ENCODE measurements at places on chromosomes 11 and 22. TPM values are rescaled to one million over a fixed set of nuclear protein-coding genes. Genes with fewer than 3 reads are reported as not detected.

- peak overlapping the region; percentile 85 for H3K4me3 ChIP-seq
- H3K27me3 ChIP-seq, result no peaks in the 10 kb centered on the region
- H3K27ac ChIP-seq, result peak overlapping the region; percentile 92
- H3K4me1 ChIP-seq, result peaks cover 70% of the 10 kb centered on the region
Observed at GRCh38 chr22:50305393-50305922, 2.0 kb downstream of the PLXNB2 start.

DNA sequence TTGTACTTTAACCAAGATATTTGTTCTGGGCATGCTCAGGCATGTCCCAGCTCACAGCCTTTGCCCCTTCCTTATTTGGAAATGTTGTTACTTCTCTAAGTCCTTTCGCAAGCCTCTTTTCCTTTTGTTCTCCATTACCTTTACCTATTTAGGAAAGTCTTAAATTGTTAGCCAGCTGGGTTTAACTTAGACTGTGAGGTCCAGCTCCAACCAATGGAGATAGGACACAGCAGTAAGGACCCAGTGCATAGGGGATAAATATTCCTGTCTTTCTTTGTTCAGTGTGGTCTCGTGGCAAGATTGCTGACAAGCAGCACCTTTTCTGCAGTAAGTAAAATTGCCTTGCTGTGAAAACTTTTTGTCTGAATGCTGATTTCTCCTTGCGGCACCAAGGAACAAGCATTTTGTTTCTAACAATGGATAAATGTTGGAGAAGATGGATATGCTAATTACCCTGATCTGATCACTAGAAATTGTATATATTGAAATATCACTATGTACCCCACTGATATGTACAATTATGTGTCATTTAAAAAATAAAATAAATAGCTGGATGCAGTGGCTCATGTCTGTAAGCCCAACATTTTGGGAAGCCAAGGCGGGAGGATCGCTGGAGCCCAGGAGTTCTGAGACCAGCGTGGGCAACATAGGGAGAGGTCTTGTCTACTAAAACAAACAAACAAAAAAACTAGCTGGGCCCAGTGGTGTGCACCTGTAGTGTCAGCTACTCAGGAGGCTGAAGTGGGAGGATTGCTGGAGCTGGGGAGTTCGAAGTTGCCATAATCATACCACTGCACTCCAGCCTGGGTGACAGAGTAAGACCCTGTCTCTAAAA, 31.9 kb upstream of the FTH1 start:
- peaks cover 21% of the 10 kb centered on the region for H3K4me1 ChIP-seq
- no peaks in the 10 kb centered on the region for H3K27me3 ChIP-seq
- no peak overlapping the region for H3K27ac ChIP-seq
- DNase-seq, result peak; percentile 6

Gene OR51B2
- not detected for polyA plus RNA-seq

GRCh38 chr11:123152951-123153350, 42.1 kb downstream of the CLMP start:
- H3K4me1 ChIP-seq, result no peaks in the 10 kb centered on the region
- no peaks in the 10 kb centered on the region for H3K36me3 ChIP-seq
- H3K4me3 ChIP-seq, result no peak overlapping the region
- no peaks in the 10 kb centered on the region for H3K27me3 ChIP-seq

DNA sequence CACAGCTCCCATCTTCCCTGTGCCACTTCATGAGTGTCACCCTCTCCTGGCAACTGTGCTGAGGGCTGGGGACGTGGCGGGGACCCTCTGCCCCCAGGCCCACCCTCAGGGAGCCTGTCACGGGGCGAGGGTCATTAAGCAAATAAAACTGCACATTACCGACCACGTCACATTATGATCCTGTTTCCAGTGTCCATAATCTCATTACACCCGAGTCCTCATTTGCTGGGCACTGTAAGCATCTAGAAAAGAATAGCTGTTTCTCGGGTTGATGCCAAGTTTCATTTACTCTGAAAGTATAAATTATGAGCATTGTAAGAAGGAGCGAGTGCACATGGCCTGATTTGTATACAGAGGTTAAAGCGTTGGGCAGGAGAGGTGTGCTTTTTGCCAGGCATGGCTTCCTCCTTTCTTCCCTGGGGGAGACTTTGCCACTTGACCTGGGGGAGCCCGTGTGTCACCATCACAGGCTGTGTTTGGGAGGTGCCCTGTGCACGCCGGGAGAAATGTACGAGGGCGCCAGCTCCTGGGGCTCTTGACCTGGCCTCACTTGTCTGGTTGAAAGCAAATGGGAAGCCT, 50.5 kb downstream of the LRP5 start:
- DNase-seq, result no peak
- H3K4me3 ChIP-seq, result no peak overlapping the region
- no peaks in the 10 kb centered on the region for H3K36me3 ChIP-seq
- H3K27ac ChIP-seq, result no peak overlapping the region
- no peaks in the 10 kb centered on the region for H3K4me1 ChIP-seq

DNA sequence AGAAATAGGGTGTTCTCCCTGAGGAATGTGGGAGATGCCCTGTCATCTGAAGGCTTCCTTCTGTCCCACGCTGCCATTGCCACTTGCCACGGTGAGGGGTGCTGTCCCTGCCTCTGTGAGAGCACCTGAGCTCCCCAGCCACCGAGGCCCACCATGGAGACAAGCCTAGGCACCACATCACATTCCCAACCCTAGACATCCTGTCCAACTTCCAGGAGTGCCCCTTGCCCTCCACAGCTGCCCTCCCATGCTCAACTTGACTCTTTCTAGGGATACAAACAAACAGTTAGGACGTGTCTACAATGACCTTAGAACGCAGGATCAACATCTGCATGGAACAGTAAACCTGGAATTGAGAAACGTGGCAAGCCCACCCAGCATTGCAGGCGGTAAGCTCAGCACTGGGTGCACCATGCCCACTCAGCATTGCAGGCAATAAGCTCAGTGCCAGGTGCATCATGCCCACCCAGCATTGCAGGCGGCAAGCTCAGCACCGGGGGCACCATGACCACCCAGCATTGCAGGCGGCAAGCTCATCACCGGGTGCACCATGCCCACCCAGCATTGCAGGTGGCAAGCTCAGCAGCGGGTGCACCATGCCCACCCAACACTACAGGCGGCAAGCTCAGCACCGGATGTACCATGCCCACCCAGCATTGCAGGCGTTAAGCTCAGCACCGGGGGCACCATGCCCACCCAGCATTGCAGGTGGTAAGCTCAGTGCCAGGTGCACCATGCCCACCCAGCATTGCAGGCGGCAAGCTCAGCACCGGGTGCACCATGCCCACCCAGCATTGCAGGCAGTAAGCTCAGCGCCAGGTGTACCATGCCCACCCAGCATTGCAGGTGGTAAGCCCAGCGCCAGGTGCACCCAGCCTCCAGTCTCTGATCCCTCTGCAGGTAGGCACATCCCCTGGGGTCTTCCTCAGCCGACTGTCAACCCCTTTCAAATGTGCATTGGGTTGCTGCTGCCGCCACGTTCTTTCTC, 1463.9 kb downstream of the TBC1D22A start:
- H3K4me3 ChIP-seq, result no peak overlapping the region
- DNase-seq, result peak; percentile 37
- no peaks in the 10 kb centered on the region for H3K4me1 ChIP-seq
- H3K27ac ChIP-seq, result no peak overlapping the region
- no peaks in the 10 kb centered on the region for H3K36me3 ChIP-seq
- no peaks in the 10 kb centered on the region for H3K27me3 ChIP-seq

Gene PPME1
- 44.2 TPM for polyA plus RNA-seq

DNA sequence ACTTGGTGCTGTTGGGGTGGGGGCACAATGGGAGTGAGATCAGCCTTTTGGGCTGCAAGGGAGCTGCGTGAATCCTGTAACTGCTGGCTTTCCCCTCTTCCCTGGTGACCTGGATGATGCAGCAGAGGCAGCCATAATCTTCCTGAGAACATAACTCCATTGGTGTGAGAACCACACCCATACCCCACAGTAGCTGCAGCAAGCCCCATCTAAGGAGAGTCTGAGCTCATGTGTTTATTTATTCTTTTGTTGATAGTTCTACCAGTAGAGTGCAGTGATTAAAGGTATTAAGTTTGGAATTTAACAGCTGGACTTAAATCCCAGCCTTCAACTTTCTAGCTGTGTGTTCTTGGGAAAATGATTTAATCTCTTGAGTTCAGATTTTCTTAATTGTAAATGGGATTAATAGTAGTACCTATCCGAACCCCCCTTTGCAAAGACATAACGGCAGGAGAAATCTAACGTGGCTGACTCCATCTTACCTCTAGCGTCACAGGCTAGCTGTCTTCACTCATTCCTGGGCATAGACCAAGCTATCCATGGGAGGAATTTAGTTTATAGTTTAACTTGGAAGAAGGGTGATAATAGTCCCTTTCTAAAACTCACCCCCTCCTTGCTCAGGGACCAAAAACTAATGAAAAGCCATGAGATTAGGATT, 385.0 kb upstream of the DDI1 start:
- no peaks in the 10 kb centered on the region for H3K4me1 ChIP-seq
- no peaks in the 10 kb centered on the region for H3K27me3 ChIP-seq
- no peak overlapping the region for H3K27ac ChIP-seq
- no peak for DNase-seq

Gene APOBEC3F
- 13.5 TPM for polyA plus RNA-seq

GRCh38 chr11:72534371-72535193, 100.3 kb upstream of the CLPB start:
- H3K36me3 ChIP-seq, result no peaks in the 10 kb centered on the region
- no peak overlapping the region for H3K27ac ChIP-seq
- no peak for DNase-seq
- H3K4me1 ChIP-seq, result no peaks in the 10 kb centered on the region

DNA sequence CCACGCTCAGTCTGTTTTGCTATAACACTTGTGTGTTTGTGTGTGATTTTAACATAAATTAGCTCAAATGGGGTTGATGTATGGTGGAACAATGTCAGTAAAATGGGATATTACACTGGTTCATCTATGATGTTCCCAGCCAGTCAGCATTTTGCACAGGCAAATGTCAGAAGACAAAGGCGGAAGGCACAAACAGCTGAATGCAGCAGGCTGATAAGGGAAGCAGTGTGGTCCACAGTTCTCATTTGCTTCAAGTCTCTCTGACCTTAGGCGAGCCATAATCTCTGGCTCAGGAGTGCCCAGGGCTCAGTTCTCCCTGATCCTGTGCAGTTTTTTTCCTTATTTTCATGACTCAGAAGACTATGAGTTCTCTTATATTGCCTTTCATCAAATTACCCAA, 102.7 kb downstream of the FAR1 start:
- no peak for DNase-seq
- no peak overlapping the region for H3K27ac ChIP-seq
- H3K36me3 ChIP-seq, result no peaks in the 10 kb centered on the region
- peaks cover 3% of the 10 kb centered on the region for H3K27me3 ChIP-seq
- H3K4me3 ChIP-seq, result no peak overlapping the region

Gene SLC22A25
- 0.15 TPM for polyA plus RNA-seq

- DNase-seq, result no peak
- H3K27me3 ChIP-seq, result no peaks in the 10 kb centered on the region
- peak overlapping the region; percentile 13 for H3K27ac ChIP-seq
- H3K4me3 ChIP-seq, result no peak overlapping the region
- peaks cover 6% of the 10 kb centered on the region for H3K4me1 ChIP-seq
Observed at GRCh38 chr11:65583589-65583988, 7.7 kb downstream of the EHBP1L1 start.

GRCh38 chr11:22635689-22636088, 10.1 kb upstream of the FANCF start:
- H3K27ac ChIP-seq, result no peak overlapping the region
- H3K4me1 ChIP-seq, result no peaks in the 10 kb centered on the region
- no peak for DNase-seq
- no peaks in the 10 kb centered on the region for H3K27me3 ChIP-seq
- H3K4me3 ChIP-seq, result no peak overlapping the region

DNA sequence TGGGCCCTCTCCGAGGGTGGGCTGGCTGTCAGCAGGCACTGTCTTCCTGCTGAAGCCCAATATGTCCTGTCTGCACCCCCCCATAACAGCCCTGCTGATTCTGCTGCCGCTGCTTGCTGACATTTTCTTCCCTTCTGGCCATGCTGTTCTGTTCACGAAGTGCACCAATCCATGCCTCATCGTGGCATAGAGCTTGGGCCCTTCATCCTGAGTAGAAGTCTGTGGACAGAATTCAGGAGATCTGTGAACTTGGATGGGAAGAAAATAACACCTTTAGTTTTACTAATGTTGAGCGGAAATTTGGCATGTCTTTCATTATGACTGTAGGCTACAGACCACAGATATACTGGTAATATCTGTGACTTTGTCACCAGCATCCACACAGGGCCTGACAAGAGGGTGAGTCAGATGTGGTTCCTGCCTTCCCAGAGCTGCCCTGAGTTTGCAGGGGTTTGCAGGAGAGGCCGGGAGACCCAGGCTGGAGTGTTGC, 14.1 kb upstream of the KIAA0930 start:
- no peaks in the 10 kb centered on the region for H3K4me1 ChIP-seq
- H3K36me3 ChIP-seq, result no peaks in the 10 kb centered on the region
- H3K27ac ChIP-seq, result no peak overlapping the region
- DNase-seq, result no peak

GRCh38 chr11:8063324-8063723, 17.7 kb upstream of the TUB start:
- H3K27ac ChIP-seq, result peak overlapping the region; percentile 39
- no peaks in the 10 kb centered on the region for H3K27me3 ChIP-seq
- no peaks in the 10 kb centered on the region for H3K4me1 ChIP-seq
- no peaks in the 10 kb centered on the region for H3K36me3 ChIP-seq
- no peak overlapping the region for H3K4me3 ChIP-seq

Gene APOL5
- 0.11 TPM for polyA plus RNA-seq

Gene OR4D5
- polyA plus RNA-seq, result not detected

- DNase-seq, result no peak
- peaks cover 11% of the 10 kb centered on the region for H3K36me3 ChIP-seq
- no peak overlapping the region for H3K4me3 ChIP-seq
- no peak overlapping the region for H3K27ac ChIP-seq
- H3K4me1 ChIP-seq, result peaks cover 18% of the 10 kb centered on the region
Observed at GRCh38 chr22:49828599-49828965, 909 bp upstream of the BRD1 start.
